ENCODE measurements at places on chromosomes 11 and 22. TPM values are rescaled to one million over a fixed set of nuclear protein-coding genes. Genes with fewer than 3 reads are reported as not detected.

DNA sequence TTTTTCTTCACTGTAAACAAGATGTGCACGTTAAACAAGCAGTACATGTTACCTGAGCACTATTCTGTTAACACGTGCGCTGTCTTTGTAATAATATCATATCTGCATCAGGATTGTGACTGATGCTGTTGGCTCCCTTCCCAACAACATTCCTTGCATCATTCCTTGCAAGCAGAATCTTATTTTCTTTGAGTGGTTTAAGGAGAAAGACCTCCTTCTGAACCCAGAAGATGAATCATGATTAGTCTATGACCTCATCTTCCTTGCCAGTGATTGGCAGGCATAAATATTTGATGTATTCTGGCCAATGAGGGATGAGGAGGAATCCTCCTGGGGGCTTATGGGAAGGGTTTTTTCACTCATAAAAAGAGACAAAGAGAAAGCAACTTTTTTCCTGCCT lies 46.2 kb downstream of the C11orf71 start:
- no peak for DNase-seq

GRCh38 chr22:30598986-30599385 lies 7.3 kb upstream of the PES1 start:
- no peak for DNase-seq

- no peak for DNase-seq
Observed at GRCh38 chr11:90220391-90220790, 2.5 kb downstream of the CHORDC1 start.

DNA sequence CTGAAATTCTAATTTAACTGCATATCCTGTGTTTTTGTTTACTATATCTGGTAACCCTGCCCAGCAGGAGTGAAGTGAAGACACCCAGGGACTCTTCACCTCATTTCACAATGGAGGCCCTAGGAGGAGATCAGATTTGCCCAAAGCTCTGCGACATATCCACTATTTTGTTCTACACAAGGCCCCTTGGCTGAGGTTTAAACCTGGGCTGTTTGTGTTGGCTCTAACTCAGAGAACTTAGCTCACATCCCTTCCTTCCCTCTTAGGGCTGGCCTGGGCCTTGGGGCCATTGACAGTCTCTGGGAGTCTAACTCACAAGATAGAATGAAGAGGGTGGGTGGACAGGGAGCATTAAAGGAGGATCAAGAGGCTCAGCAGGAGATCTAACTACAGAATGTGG lies 8.2 kb upstream of the PLA2G3 start:
- no peak for DNase-seq

Gene RFPL1
- total RNA-seq: not detected

Gene GP1BB
- 1.3 TPM for total RNA-seq

Gene TRIM66
- 1.9 TPM for total RNA-seq

All from GM23338 (cell line).